ENCODE measurements at places on chromosomes 3 and 15.
A peak's percentile ranks its signal among the peaks of the same experiment; 100 is the strongest.

GRCh38 chr3:101530686-101531047 lies 17.7 kb upstream of the SENP7 start:
- no peak for DNase-seq

DNA sequence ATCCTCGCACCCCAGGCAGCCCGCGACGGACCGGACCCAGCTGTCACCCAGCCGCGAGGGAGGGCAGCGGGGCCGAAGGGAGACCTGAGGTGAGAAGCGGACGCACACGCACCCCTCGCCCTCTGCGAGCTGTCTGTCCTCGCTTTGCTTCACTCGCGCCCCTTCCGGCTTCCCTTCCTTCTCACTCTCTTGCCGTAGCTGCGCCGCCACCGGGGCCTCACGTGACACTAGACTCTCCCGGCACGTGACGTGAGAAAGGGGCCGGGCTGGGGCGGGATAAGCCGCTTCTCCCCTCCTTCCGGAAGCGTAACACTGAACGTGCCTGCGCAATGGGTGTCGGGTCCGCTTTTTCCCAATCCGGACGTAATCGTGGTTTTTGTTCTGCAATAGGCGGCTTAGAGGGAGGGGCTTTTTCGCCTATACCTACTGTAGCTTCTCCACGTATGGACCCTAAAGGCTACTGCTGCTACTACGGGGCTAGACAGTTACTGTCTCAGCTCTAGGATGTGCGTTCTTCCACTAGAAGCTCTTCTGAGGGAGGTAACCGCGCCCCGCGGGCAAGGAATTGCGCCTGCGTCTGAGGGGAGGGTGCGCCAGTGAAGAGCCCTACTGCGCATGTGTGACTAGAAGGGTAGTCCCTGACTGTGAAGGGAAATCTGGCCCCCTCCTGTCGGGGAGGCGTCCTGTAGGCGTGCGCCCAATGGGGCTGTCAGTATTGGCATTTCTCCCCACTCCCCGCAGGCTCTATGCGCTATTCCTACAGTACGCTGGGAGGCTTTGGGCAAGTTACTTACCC lies at the start of the genes ATG3 and SLC35A5:
TSS of gene ATG3 (minus strand) at position 229 of the 796 bp plus-strand sequence. CDS start 434 bp downstream, outside the sequence.
TSS of gene SLC35A5 (plus strand) at position 312 of the 796 bp plus-strand sequence. CDS start 1,359 bp downstream, outside the sequence.
- DNase-seq: peak; percentile 99

- DNase-seq: no peak
Observed at GRCh38 chr15:61081027-61081322, 148.1 kb downstream of the RORA start.

- DNase-seq: no peak
Observed at GRCh38 chr15:92839696-92840095, 60.4 kb upstream of the CHD2 start.

DNA sequence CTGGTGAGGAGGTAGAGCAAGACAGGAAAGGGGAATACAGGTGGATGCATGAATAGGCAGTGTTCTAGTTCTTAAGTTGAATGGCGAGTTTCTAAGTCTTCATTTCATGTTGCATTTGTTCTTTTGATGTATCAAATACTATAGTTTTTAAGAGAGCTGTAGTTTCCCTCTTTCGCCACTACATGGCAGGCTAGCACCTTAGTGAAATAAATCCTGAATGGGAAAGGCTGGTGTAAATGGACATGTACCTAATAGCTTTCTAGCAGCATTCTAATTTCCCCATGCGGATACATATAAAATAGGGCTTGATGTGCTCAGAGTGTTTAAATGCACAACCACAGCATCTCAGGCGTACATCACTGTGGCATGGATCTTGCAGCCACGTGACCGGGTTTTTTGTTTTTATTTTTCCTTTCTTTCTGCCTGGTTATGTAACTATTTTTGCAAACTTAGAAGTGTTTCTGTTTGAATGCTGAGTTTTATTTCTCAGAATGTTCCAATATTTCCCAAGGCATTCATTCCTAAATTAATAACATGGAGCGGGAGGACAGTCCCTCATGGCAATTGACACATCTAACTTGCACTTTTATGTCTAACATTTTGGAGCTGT lies 23.5 kb upstream of the CLN6 start:
- no peak for DNase-seq

DNA sequence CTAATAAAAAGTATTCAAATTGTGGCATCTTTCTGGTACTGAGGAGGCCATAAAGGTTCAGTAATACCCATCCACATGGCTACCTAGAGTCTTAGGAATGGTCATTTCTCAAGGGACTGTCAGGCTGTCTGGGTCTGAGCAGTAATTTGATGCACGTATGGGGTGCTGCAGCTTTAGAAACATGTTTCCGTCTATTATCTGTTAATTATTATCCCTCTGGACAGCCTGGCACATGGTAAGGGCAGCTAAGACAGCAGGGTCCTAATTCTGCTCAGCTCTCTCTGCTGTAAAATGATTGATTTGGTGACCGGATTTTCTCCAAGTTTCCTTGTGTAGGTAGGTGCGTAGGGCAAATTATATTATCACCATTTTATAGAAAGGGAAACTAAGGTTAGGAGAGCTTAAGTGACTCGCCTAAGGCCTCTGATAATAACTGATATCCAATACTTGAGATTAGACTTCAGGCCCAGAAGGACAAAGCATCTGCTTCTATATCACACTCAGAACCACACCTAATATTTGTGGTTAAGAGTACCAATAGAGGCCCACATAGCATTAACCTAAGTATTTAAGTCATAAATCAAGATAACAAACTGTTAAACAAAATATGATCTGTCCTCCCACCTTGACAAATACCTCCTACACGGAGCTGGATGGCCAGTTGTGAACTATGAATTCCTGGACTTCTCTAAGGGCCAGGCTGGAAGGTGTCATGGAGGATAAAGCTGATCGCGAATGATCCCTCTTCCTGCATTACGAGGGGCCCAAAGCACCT lies 2.9 kb upstream of the RAP2B start:
- no peak for DNase-seq

- DNase-seq: no peak
Observed at GRCh38 chr3:171672124-171672523, 138.2 kb downstream of the PLD1 start.

GRCh38 chr15:81418891-81419290 lies 44.9 kb upstream of the TMC3 start:
- DNase-seq: no peak

DNA sequence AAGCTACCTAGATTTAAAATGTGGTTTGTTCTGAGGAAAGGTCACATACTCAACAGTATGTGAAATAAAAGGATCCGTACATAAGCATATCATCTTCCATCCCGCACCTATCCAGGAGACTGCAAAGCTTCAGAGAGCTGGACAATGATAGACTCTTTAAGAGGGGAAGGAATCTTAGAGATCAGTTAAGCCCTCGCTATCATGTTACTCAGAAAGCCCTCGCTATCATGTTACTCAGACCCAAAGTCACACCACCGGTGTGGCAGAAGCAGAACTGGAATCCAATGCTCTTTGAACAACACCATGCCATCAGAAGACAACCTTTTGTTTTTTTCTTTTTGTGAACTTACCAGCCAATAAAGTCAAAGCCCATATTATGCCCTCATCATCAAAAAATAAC lies 5.8 kb downstream of the ANO10 start:
- no peak for DNase-seq

GRCh38 chr3:81531263-81531662 lies 230.2 kb downstream of the GBE1 start:
- no peak for DNase-seq

GRCh38 chr3:98372445-98372844 lies 18.0 kb upstream of the OR5K3 start:
- DNase-seq: no peak

GRCh38 chr3:30297112-30297511 lies 309.3 kb upstream of the TGFBR2 start:
- no peak for DNase-seq

DNA sequence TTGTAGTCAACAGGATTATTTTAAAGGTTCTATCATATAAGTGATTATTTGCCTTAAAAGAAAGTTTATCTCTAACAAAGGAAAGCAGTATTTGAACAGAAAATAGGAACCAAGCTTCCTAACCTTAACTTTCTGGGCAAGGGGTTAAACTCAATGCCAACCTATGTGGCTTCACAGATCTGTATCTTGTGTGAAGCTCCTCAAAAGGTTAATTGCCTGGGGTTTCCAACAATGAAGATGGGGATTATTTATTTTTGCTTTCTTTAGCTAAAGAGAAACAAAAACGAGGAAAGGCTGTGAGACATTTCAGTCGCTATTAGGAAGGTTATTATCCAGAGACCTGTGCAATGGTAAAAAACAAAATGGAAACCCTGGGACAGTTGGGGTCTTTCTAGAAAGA lies 1.1 kb upstream of the WDR82 start:
- no peak for DNase-seq

DNA sequence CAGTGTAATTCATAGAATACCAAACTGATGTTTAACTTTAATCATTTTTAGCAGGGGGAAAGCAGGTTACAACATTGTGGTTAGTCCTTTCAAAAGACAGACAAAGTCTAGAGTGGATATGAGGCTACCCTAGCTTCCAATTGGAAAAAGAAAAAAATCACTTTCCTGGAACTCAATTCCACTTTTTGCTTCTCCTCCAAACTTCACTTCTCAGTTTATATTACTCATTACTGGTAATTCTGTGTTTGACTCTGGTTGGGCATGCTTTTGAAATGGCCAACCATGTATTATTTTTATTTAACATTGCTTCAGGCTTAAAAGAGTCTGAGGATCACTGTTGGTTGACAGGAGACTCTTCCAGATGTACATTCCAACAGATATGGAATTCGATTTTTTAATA lies 84.8 kb downstream of the RAP2B start:
- no peak for DNase-seq

GRCh38 chr3:147015334-147015733 lies 391.0 kb downstream of the ZIC4 start:
- no peak for DNase-seq

- DNase-seq: no peak
Observed at GRCh38 chr15:88484682-88485331, 17.3 kb downstream of the MRPS11 start.

DNA sequence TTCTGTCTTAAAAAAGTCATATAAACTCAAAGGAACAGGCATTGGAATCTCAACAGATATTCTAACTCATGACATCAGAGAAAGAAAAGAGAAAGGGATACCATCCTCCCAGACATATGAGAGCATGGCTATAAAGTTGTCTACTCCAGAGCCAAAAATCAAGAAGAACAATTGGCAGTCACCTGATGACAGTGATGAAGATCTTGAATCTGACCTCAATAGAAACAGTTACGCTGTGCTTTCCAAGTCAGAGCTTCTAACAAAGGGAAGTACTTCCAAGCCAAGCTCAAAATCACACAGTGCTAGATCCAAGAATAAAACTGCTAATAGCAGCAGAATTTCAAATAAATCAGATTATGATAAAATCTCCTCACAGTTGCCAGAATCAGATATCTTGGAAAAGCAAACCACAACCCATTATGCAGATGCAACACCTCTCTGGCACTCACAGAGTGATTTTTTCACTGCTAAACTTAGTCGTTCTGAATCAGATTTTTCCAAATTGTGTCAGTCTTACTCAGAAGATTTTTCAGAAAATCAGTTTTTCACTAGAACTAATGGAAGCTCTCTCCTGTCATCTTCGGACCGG lies 35.9 kb downstream of the UNC13C start:
- DNase-seq: no peak

DNA sequence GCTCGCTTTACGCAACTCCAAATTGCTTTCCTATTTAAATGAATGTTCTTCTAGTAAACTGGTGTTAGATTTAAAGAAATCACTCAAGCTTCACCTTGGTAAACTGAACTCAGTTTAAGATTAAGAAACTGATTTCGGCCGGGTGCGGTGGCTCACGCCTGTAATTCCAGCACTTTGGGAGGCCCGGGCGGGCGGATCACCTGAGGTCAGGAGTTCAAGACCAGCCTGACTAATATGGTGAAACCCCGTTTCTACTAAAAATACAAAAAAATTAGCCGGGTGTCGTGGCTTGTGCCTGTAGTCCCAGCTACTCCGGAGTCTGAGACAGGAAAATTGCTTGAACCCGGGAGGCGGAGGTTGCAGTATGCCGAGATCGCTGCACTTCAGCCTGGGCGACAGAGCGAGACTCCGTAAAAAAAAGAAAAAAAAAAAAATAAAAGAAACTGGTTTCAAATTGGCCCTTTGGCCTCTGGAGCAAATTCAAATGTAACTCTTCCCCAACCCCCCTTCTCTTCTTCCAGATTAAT lies 1.7 kb downstream of the SKIL start:
- DNase-seq: no peak

All from mesenteric fat pad (tissue), 1 donor.